ENCODE measurements at places on chromosomes 5 and 9.

DNA sequence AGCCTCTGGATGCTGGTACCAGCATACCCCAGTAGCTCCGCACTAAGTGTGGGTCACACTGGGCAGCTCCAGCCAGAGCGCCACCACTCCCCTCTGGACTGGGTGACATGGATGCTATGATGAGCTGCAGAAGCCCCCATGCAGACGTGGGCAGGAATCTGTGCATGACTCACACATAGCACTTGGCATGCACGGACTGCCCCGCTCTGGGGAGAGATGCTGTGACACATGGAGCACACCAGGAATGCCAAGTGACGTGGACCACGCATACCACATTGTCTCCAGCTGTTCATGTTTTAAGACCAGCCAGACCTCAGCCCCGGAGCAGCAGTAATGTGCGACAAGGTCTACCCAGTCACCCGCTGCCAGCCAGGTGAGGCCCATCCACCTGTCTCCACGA is 64.1 kb downstream of the SEMA4D start:
- DNase-seq: no peak
- 0 out of 2 replicates have a peak, but pooled peaks cover 9% of the 10 kb centered on the region for H3K4me1 ChIP-seq
- no peaks in the 10 kb centered on the region for H3K36me3 ChIP-seq
- H3K27me3 ChIP-seq: no peaks in the 10 kb centered on the region
- H3K4me3 ChIP-seq: no peak overlapping the region

- H3K27ac ChIP-seq: no peak overlapping the region
- H3K4me3 ChIP-seq: no peak overlapping the region
- DNase-seq: peak; percentile 81
- no peaks in the 10 kb centered on the region for H3K36me3 ChIP-seq
- peaks cover 10% of the 10 kb centered on the region for H3K4me1 ChIP-seq
Measured at GRCh38 chr5:58886315-58887207, 303.7 kb downstream of the RAB3C start.

DNA sequence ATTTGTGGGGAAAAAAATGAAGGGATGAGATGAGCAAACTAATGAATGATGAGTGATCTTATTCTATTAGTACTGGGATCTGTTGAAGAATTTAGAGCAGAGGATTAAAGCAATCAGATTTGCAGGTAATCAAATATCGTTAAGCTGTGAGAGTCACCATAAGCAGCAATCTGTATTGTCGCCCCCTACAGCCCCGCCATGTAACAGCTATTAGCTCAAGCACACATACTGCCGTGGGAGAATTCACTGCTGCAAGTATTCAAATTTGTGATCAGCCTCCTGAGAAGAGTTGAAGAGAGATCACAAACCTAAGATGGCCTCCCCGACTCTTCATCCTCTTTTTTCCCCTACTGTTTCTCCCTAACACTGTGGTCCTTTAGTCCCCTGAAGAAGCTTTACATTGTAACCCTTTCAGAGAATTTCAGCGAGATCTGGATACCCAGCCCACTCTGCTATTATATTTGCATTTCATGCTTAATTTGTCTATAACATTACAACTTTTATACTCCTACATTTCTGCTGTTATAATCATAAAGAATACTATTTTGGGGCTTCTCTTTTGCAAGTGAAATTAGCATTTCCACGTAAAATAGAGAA is 28.5 kb upstream of the PHF24 start:
- no peaks in the 10 kb centered on the region for H3K27me3 ChIP-seq
- no peak for DNase-seq
- no peak overlapping the region for H3K4me3 ChIP-seq
- peaks cover 7% of the 10 kb centered on the region for H3K4me1 ChIP-seq

- peaks cover 5% of the 10 kb centered on the region for H3K36me3 ChIP-seq
- DNase-seq: no peak
- no peaks in the 10 kb centered on the region for H3K27me3 ChIP-seq
- H3K4me3 ChIP-seq: no peak overlapping the region
- no peaks in the 10 kb centered on the region for H3K4me1 ChIP-seq
Measured at GRCh38 chr9:136825295-136826187, 16.7 kb upstream of the AJM1 start.

GRCh38 chr5:158922816-158923215 is 176.9 kb downstream of the EBF1 start:
- no peak for DNase-seq
- H3K27me3 ChIP-seq: no peaks in the 10 kb centered on the region
- H3K4me3 ChIP-seq: no peak overlapping the region
- no peaks in the 10 kb centered on the region for H3K36me3 ChIP-seq
- no peak overlapping the region for H3K27ac ChIP-seq

DNA sequence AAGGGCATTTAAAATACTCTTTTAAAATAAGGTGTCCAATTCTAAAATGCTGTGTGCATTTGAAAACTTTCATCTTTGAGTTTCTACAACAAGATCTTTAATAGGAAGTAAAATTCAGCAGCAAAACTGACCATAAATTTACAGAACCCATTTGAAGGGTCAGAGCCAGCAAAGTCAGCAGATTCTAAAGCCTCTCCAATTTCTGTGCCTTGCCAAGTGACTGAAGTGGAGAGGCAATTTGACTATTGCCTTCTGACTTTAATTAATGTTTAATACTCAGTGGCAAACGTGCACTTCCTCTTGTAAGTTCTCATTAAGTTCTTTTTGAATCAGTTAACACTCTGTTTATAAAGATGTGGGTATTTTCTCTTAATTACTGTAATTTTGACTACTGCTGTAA is 155.2 kb downstream of the BAAT start:
- no peaks in the 10 kb centered on the region for H3K27me3 ChIP-seq
- no peak overlapping the region for H3K27ac ChIP-seq
- H3K36me3 ChIP-seq: no peaks in the 10 kb centered on the region
- no peak overlapping the region for H3K4me3 ChIP-seq
- no peaks in the 10 kb centered on the region for H3K4me1 ChIP-seq

GRCh38 chr9:126802318-126803059 is 2.4 kb upstream of the ZBTB43 start:
- DNase-seq: no peak
- no peak overlapping the region for H3K4me3 ChIP-seq
- H3K27me3 ChIP-seq: no peaks in the 10 kb centered on the region
- no peak overlapping the region for H3K27ac ChIP-seq
- no peaks in the 10 kb centered on the region for H3K36me3 ChIP-seq

DNA sequence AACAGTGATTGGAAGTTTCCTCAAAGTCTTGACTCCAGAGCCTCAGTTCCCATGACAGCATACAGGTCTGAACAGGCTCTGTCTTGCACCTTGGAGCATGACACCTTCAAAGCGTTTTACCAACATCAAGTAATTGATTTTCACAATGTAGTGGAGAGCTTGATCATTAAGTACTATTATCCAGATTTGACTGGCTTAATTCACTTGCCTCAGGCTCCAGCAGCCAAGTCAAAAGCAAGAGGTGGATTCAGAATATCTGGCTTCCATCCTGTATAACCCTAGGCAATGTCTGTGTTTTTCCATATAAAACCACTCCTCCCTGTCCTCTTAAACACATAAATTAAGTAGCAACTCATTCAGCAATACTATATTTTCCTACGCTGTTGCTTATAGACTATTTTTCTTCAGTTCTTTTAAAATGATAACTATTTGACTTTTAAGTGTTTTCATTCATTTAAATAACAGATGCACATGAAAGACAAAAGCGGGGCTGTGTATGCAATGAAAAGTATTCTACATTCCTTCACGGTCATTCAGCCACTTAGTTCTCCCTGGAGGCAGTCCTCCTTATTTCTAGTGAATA is 150.8 kb upstream of the RANBP3L start:
- no peak overlapping the region for H3K4me3 ChIP-seq
- H3K4me1 ChIP-seq: peaks cover 33% of the 10 kb centered on the region
- no peaks in the 10 kb centered on the region for H3K36me3 ChIP-seq
- DNase-seq: no peak

DNA sequence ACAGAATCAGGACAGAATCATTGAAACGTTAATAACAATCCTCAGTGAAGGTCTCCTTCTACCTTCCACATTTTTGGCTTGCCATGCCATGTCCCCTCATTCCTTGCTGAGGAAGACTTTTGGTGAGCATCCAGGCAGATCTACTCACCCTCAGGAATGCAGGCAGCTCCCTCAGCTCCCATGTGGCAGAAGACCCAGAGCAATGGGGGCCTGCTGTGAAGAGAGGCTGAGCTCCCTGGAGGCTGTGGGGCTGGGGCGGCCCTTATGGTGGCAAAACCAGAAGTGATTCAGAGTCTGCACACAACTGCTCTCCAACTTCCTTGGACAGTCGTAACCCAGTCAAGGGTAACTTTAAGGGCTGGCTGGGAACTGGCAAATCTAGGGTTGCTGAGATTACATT is 247.2 kb upstream of the EFNA5 start:
- H3K27me3 ChIP-seq: no peaks in the 10 kb centered on the region
- H3K4me1 ChIP-seq: no peaks in the 10 kb centered on the region
- no peak overlapping the region for H3K27ac ChIP-seq
- no peak for DNase-seq
- H3K4me3 ChIP-seq: no peak overlapping the region

- no peak overlapping the region for H3K4me3 ChIP-seq
- H3K4me1 ChIP-seq: no peaks in the 10 kb centered on the region
- no peak for DNase-seq
- no peaks in the 10 kb centered on the region for H3K27me3 ChIP-seq
Measured at GRCh38 chr5:162719720-162720119, 652.1 kb downstream of the GABRG2 start.

GRCh38 chr5:77630114-77630680 is 8.3 kb downstream of the OTP start:
- no peaks in the 10 kb centered on the region for H3K27me3 ChIP-seq
- peak overlapping the region; percentile 64 for H3K27ac ChIP-seq
- H3K36me3 ChIP-seq: no peaks in the 10 kb centered on the region
- 0 out of 2 replicates have a peak, but pooled peaks cover 4% of the 10 kb centered on the region for H3K4me1 ChIP-seq
- peak; percentile 82 for DNase-seq
- H3K4me3 ChIP-seq: peak overlapping the region; percentile 85

DNA sequence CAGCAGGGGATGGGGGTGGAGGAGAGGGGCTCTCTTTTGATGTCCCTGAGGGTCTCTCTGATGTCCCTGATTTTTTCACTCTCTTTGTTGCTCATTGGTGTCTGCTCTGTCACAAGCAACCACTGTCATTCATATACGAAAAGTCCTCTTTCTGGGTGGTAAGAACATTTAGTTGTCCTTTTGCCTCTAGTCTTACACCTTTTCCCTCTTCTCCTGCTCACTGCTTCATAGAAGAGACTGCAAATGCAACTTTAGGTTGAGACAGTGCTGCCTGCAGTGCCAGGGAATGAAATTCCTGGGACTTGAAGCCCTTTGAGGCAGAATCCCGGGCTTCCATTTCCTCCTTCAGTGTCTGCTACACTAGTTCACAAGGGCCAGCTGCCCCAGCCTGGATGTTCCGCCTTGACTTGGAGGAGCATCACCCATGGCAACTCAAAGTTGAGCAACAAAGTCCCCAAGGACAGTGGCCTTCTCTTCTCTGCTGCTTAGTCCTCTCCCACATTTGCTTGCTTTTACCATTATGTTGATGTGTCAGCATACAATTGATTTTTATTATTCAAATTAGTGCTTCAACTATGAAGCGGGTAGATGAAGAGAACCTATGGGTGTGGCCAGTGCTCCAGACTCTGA is 94.7 kb upstream of the RUSC2 start:
- no peak overlapping the region for H3K4me3 ChIP-seq
- no peaks in the 10 kb centered on the region for H3K27me3 ChIP-seq

- H3K27me3 ChIP-seq: no peaks in the 10 kb centered on the region
- no peaks in the 10 kb centered on the region for H3K36me3 ChIP-seq
- H3K4me3 ChIP-seq: no peak overlapping the region
- DNase-seq: no peak
- H3K27ac ChIP-seq: no peak overlapping the region
- H3K4me1 ChIP-seq: no peaks in the 10 kb centered on the region
Measured at GRCh38 chr5:121288781-121289180, 562.9 kb upstream of the FTMT start.

GRCh38 chr5:74332682-74333081 is 307.8 kb downstream of the ENC1 start:
- no peak for DNase-seq
- peaks cover 28% of the 10 kb centered on the region for H3K4me1 ChIP-seq
- H3K27me3 ChIP-seq: no peaks in the 10 kb centered on the region
- H3K36me3 ChIP-seq: no peaks in the 10 kb centered on the region
- H3K4me3 ChIP-seq: no peak overlapping the region

- no peaks in the 10 kb centered on the region for H3K27me3 ChIP-seq
- no peaks in the 10 kb centered on the region for H3K36me3 ChIP-seq
- no peaks in the 10 kb centered on the region for H3K4me1 ChIP-seq
- DNase-seq: no peak
- no peak overlapping the region for H3K4me3 ChIP-seq
Measured at GRCh38 chr5:139888370-139888769, 92.8 kb downstream of the PSD2 start.

DNA sequence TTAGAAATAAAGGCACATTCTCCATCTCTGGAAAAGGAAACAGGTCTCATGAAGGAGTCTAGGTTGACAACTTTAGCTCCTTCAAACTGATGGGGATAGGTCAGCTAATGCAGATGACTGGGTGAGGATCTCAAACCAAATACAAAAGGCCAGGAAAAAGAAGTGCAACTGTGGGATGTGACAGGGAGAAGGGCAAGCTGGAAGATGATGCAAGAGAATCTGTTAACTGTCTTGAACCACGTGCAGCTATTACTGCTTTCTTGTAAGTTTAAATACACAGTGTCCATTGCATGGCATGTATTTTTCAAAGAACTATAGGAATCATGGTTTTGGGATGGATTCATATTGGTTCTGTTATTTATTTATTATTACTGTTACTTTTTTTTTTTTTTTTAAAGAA is 331.8 kb downstream of the NDUFS4 start:
- no peaks in the 10 kb centered on the region for H3K36me3 ChIP-seq
- no peak overlapping the region for H3K27ac ChIP-seq
- no peaks in the 10 kb centered on the region for H3K27me3 ChIP-seq
- no peak for DNase-seq
- H3K4me3 ChIP-seq: no peak overlapping the region

DNA sequence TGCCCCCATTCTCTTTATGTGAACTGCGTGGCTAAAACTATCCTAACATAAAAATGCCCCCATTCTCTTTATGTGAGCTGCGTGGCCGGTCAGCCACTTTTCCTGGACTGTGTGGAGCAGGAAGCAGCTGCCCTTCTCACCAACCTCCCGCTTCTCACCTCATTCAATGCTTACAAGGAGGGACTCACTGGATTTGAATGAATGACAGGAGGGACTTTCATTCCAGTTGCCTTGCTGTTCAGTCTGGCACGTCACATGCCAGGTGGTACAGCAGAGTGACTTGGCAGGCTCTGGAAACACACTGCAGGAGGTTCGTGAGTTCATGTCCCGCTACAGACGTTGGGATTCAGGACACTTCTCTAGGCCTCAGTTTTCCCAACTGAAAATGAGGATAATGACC is 60.2 kb upstream of the NFIL3 start:
- H3K27me3 ChIP-seq: no peaks in the 10 kb centered on the region
- no peak for DNase-seq
- H3K4me1 ChIP-seq: no peaks in the 10 kb centered on the region
- H3K27ac ChIP-seq: no peak overlapping the region

GRCh38 chr5:17203329-17204132 is 13.9 kb upstream of the BASP1 start:
- H3K27me3 ChIP-seq: no peaks in the 10 kb centered on the region
- no peak overlapping the region for H3K27ac ChIP-seq
- H3K36me3 ChIP-seq: no peaks in the 10 kb centered on the region
- DNase-seq: peak; percentile 65
- no peak overlapping the region for H3K4me3 ChIP-seq

Data from Caco-2 (cell line).